Anterior cingulate cortex (tissue), 58 donors: ENCODE measurements at places on chromosomes 7 and 10.

GRCh38 chr7:65509368-65510186 is 135.9 kb downstream of the ZNF92 start:
- no peak for DNase-seq

DNA sequence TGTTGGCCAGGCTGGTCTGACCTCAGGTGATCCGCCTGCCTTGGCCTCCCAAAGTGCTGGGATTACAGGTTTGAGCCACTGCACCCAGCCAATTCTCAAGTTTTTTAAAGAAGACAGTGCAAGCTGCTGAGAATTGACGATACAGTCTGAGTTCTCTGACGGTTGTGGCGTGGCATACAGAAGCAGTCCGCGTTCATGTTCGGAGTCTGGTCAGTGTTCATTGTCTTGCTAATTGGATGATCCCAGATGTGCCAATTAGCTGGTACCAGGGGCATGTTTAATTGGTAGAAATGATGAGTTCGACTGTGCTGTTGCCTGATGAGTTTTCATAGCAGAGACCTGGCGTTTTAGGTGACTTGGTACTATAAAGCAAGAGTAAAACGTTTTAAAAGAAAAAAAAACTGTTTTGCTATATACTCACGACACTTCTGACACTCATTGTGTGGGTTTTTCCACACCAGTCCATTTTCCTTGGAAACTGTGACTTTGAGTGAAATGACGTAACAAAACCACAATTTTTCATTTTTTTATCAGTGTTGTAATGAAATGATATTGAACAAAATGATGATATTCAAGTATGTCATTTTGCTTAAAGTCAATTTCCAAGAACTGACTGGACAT is 32.3 kb downstream of the CAMK1D start:
- no peak for DNase-seq

DNA sequence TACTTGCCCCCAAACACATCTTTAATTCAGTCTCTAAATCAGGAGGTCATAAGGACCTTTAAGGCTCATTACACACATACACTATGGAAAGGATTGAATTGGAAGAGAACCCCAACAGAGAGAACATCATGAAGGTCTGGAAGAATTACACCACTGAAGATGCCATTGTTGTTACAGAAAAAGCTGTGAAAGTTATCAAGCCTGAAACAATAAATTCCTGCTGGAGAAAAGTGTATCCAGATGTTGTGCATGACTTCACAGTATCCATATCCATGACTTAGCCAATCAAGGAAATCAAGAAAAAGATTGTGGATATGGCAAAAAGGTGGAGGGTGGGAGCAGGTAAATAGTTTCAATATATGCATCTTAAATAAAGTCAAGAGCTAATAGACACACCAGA is 13.7 kb downstream of the LIPA start:
- DNase-seq, result no peak

- DNase-seq, result peak; percentile 54
Observed at GRCh38 chr7:37284805-37285231, 163.8 kb downstream of the ELMO1 start.

- no peak for DNase-seq
Observed at GRCh38 chr10:45410807-45411606, 37.0 kb downstream of the ALOX5 start.

GRCh38 chr10:12201543-12201942 is 5.6 kb downstream of the CDC123 start:
- no peak for DNase-seq

- DNase-seq, result no peak
Observed at GRCh38 chr7:140160308-140160707, 16.5 kb downstream of the KDM7A start.

- no peak for DNase-seq
Observed at GRCh38 chr7:28381466-28381865, 30.9 kb upstream of the CREB5 start.

GRCh38 chr10:10758306-10758705 is 259.4 kb upstream of the CELF2 start:
- no peak for DNase-seq

DNA sequence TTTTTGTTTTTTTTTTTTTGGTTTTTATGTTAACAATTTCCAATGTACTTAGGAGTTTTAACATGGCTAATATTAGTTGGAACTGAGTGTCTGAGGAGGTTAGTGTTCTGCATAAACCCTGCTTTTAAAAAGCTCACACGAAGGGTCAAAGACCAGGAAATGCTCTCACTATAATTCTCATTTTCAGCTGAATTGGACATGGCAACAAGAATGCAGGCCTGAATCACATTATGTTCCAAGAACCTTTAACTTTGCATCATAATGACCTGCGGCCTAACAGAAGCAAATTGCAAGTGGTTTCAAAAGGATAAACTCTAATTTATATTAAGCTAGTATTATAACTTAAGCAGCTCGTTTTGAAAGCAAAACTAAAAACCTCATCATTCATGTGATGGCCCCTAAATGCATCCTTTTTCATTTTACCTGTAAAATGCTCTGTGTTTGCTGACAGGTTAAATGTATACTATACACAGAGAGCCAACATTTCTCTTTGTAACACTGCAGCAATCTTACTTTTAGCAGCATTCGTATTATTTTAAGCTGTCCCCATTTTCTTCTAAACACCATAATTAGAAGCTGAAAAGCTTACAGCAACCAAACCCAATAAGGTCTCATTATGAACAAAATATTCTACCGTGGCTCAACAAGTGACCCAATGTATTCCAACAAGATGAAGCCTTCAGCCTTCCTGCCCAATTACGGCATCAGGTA is 242.8 kb upstream of the SP4 start:
- DNase-seq, result no peak

- no peak for DNase-seq
Observed at GRCh38 chr10:132417957-132418441, 21.0 kb downstream of the PWWP2B start.

GRCh38 chr7:47803846-47804245 is 144.4 kb downstream of the PKD1L1 start:
- DNase-seq, result no peak

DNA sequence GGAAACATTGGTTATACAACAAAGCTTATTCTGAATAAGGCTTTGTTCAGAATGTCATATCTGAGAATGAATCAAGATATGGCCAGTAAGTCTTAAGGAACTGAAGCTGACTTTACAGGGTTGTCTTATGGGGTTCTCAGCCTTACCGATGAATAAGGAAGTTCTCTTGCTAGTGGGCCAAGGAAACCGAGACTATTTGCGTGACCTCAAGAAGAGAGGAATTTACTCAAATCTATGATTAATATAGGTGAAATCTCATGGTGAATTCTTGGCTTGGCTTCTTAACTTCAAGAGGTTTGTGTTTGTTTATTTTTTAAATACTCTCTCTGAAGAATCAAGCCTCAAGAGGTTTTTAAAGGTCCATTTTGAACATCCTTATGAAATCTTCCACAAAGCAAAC is 4.7 kb upstream of the MRLN start:
- DNase-seq, result no peak
